Anterior cingulate cortex (tissue), 58 donors: ENCODE measurements at places on chromosomes 16 and 17.

- no peak for DNase-seq
Observed at GRCh38 chr16:73091174-73091573, 43.2 kb upstream of the ZFHX3 start.

GRCh38 chr17:7444682-7445618, at the start of gene CHRNB1:
CHRNB1 (plus strand) TSS chr17:7445061; CDS start chr17:7445128, 67 bp downstream.
- no peak for DNase-seq

GRCh38 chr16:87484487-87485331, 8.1 kb downstream of the ZCCHC14 start:
- no peak for DNase-seq

DNA sequence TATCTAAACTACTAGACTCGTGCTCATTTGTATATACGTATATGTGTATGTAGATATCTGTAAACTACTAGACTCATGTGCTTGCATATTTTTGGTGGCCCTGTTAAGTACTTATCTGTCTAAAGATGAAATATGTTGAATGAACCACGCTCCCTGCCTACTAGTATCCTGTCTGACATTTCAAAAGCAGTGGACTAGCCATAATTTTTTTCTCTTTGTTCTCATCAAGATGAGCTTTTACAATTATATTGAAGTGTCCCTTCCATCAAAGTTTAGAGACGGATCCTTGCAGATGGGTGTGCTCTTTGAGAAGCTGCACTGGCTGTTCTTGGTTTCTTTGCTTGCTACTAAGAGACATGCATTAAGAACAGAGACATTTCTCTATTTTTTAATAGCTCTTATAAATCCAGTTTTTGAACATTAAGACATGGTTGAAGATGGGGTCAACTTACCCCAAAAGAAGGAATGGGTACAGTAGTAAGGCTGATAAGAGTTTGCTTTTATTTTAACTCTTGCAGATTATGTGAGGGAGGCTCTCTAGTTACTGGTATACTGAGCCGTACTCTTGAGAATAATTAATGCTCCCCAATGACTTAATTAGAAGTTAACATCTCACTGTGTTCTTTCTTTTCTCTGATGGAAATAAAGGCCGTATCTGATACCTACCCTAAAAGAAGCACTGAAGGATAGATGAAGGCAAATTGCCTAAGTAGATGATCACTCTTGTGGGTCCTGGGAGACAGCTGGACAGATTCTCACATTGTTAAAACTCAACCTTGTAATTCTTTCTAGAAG, 3.4 kb downstream of the CNTNAP4 start:
- DNase-seq = no peak

- no peak for DNase-seq
Observed at GRCh38 chr17:52110923-52111581, 47.5 kb downstream of the CA10 start.

GRCh38 chr16:67236563-67237395, 9.8 kb downstream of the TMEM208 start:
- peak; percentile 21 for DNase-seq

DNA sequence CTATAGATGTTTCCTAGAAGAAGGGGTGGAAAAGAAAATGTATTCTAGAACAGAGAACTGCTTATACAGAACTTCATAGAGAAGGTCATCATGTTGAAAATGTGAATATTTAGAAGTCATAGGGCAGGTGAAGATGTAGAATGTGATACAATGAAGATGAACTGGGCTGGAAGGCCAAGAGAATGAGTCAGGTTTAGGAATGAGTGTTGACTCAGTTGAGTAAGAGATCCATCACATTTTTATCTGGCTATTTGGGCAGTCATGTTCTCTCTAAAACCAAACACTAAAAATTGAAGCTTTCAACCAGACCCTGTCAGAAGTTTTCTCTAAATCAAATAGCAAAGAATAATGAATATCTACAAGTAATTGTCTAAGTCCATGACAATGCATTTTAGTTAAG, 660.5 kb downstream of the KCNJ2 start:
- DNase-seq = no peak

GRCh38 chr17:48307814-48308411, 122.1 kb downstream of the SKAP1 start:
- DNase-seq = no peak
